ENCODE measurements at places on chromosomes 1 and 21.

DNA sequence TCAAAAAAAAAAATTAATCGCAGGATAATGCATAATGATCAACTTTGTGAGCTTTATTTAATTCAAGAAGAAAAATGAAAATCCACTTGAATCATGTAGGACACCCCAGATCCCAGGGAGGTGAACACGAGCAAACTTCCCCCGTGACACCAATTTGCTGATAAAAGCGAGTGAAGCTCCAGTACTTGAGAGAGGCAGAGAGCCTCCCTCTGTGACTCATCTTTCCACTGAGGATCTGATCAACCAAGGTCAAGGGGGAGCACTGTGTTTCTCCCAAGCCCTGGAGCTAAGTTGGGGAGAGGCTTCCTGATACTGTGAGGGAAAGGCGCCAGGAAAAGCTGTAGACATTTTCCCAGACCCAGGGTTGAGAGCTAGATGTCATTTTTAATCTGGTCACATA, 160.9 kb downstream of the SLC44A5 start:
- no peak for DNase-seq

DNA sequence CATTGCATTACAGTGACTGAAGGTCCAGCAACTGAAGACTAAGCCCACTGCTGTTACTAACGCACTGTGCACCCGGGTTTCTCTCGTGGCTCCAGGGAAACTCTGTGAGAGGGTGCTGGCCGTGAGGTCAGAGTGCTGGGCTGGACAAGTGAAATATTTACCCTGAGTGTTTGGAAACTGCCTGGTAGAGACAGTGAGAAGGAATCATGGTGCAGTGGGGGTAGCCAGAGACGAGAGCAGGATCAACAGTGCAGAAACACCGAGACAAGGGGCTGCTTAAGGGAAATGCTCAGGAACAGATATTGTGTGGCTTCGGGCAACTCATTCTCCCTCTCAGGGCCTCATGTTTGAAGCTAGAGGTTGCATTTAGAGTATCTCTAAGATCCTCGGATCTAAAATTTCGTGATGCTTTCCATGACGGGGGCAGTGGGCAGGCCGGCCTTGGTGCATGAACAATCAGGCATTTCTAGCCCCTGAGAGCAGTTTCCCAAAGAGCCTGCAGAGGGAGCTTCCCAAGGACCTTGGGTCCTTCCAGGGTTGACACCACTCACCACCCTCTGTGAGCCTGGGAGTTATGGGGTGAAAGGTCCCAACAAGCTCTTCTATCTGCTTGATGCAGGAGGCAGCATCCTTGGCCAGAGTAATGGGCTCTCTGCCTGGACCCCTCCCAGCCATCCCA, 9.7 kb downstream of the CD2 start:
- DNase-seq, result no peak

DNA sequence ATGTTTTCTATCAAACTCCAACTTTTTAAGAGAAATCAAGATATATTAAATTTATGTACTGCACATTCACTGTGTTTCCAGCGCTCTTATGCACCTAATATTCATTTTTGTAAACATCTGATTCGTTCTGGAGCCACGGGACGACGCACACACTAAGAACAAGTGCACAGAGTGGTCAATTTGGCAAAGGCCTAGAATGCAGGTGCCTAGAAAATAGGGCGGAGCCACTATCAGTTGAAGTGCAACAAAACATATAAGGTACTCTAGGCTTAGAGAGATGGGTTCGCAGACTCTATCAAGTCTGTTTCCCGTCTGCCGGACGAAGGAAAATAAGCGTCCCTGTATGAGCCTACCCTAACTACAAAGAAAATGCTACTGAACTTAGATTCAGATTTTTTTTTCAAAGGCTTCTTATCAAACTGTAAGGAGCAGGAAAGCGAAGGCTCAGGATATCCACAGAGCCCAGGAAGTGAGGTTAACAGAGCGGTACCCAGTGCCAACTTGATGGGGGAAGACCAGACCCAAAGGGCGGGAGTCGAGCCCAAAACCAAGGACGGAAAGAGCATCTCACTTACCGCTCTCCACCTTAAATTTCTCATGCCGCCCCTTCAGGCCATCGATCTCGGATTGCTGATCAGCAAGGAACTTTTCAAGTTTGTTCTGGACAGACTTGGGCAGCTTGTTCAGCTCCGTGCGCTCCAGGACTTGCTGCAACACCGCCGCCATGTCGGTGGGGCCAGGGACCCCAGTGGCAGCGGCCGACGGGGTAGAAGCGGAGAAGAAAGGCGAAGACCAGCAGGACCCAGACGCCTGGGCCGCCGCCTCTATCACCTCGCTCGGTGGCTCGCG, 526 bp downstream of the TPR start:
- no peak for DNase-seq

- DNase-seq, result no peak
Measured at GRCh38 chr1:157360023-157360390, 192.3 kb downstream of the FCRL5 start.

- peak; percentile 5 for DNase-seq
Measured at GRCh38 chr21:16742131-16742641, 770.7 kb upstream of the CXADR start.

GRCh38 chr1:211641942-211642341, 33.5 kb downstream of the NEK2 start:
- DNase-seq, result no peak

- DNase-seq, result no peak
Measured at GRCh38 chr1:223224465-223224864, 81.4 kb upstream of the TLR5 start.

GRCh38 chr1:25134801-25135461, 97.4 kb downstream of the SYF2 start:
- DNase-seq, result no peak

- no peak for DNase-seq
Measured at GRCh38 chr1:100397681-100398080, 45.4 kb downstream of the CDC14A start.

- DNase-seq, result no peak
Measured at GRCh38 chr1:117182319-117182718, 28.4 kb downstream of the VTCN1 start.

DNA sequence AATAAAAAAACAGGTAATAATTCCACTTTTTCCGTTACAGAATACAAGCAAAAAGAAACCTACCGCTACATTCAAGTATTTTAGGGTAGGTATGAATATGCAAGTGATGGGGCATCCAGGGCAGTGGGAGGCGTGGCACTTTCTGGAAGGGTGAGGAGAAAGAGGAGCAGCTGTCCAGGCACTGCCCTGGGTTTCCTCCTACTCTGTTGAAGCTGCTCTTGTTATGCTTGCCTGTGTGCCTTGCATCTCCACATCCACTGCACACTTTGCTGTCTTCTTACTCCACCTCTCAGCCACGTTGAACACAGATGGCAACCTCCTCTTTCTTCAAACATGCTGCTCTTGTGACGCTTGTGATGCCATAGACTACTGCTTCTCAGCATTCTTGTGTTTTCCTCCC, 83.2 kb downstream of the RPE65 start:
- no peak for DNase-seq

- peak; percentile 52 for DNase-seq
Measured at GRCh38 chr1:156608036-156608674, 6.9 kb upstream of the GPATCH4 start.

GRCh38 chr1:19289244-19289643, 674 bp upstream of the AKR7A3 start:
- DNase-seq, result no peak

DNA sequence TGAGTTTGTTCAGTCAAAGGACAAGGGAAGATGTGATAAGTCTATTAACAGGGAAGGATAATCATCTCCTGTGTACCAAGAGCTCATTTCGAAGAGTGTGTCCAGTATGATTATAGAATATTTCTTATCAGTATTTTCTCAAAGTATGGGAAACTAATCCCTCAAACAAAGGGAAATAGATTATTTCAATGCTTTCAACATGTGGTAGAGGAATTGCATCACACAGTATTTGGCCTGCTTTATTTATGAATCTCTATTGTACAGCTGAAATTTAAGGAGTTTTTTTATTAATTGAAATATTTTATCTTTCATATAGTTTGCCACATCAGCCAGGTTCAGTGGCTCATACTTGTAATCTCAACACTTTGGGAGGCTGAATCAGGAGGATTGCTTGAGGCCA, 151.0 kb downstream of the CLEC20A start:
- no peak for DNase-seq

DNA sequence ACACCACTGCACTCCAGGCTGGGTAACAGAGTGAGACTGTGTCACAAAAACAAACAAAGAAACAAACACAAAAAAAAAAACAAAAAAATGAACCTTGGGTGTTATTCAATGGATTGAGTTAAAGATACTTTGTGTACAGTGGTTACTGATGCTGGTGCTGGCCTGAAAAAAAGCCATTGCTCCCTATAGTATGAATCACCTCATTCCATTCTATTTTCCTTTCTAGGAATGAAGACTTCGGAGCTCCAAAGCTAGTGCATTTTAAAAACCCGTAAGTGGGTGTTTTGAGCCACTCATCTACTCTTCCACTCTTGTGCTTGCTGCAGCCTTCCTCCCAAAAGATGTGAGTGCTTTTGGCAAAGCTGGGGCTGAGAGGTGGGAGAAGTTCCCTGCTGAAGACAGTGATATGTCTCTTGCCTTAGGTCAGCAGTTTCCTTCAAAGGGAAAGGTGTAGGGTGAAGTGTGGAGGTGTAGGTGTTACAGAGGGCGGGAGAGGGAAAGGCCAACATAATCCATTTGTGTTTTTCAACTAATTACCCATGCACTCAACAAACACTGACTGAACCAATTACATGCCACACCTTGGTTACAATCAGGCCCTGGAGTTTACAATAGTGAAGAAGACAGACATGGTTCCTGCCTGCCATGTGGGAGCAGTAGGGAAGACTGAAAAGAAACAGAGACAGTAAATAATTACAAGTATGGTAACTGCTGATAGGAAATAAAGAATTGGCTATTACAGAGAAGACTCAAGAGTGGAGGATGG, 55.0 kb upstream of the SERBP1 start:
- DNase-seq, result no peak

DNA sequence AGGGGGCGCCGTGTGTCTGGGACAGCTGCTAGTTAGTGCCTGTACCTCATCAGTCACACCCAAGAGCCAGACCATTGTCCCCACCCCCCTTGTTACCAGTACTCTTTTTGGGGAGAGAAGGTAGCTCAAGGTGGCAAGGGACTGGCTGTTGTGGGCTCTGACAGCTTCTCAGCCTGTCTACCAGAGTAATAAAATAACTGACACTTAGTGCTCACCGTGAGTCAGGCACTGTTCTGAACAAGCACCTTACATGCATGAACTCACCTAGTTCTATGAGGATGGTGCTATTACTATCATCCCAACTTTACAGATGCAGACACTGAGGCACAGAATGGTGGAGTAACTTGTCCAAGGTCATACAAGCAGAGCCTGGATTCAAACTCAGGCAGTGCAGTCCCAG, 34.7 kb downstream of the IER5 start:
- DNase-seq, result no peak

GRCh38 chr21:26834181-26834905, 10.9 kb downstream of the ADAMTS1 start:
- no peak for DNase-seq

DNA sequence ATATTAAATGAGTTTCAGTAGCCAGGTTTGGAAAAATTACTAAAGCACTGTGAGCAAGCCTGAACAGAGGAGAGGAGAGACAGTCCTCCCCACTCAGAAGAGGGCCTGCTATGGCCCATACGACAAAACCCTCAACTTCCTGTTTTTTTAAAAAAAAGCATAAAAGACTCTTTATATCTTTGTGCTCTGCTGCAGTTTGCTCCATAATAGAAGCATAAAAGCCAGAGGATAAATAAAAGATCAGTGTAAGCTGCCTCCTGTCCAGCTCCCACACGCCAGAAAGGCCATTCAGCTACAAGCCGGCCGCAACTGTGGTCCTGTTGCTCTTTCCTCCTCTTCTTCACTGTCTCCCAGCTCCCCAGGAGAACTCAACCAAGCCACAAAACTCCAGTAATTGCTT, 37.8 kb downstream of the NID1 start:
- DNase-seq, result no peak

DNA sequence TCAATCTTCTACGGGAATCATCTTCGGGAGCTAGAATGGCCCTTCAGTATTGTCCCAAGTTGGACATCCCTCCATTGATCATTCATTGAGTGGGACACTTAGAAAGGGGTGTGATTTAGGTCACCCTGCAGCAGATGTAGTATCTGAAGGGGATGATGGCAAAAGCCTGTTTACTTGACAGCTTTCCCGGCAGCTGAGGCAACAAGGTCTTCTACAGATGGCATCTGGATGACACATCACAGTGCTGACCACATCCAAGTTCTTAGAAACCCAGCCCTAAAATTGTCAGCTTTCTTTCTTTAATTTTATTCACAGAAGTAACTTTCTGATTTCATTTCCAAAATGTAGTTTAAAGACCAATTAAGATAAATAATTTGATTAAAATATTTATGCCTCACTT, 150.3 kb downstream of the AMY1C start:
- DNase-seq, result no peak

- no peak for DNase-seq
Measured at GRCh38 chr21:33244082-33244778, 14.5 kb downstream of the IFNAR2 start.

GRCh38 chr1:230633469-230633868, 8.8 kb upstream of the COG2 start:
- no peak for DNase-seq

- no peak for DNase-seq
Measured at GRCh38 chr1:2380816-2381591, 10.3 kb downstream of the MORN1 start.

- no peak for DNase-seq
Measured at GRCh38 chr1:81832573-81832972, 31.8 kb downstream of the ADGRL2 start.

GRCh38 chr1:222555992-222556615, 8.2 kb upstream of the HHIPL2 start:
- DNase-seq, result no peak

DNA sequence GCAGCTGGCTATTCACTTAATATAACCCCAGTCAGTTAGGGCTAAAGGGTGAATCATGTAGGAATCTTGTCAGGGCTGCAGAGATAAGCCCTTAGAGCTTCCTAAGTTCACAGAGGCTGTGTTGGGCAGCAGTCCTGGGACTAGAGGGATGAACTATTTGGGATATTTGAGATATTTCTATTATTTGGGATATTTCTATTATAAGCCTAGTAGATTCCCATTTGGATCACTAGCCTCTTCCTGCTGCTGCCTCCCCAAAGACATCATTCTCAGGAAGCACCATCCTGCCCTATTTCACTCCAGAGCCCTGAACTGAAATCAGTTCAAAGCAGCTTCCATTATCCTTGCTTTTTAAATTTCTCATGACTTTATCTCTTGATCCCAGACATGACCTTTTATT, 501.3 kb downstream of the NUF2 start:
- DNase-seq, result no peak

- DNase-seq, result no peak
Measured at GRCh38 chr1:205616563-205617293, 15.1 kb downstream of the ELK4 start.

GRCh38 chr21:15437883-15438282, 291.9 kb upstream of the USP25 start:
- no peak for DNase-seq
